ENCODE measurements at places on chromosomes 5 and 9. TPM values are rescaled to one million over a fixed set of nuclear protein-coding genes. Genes with fewer than 3 reads are reported as not detected.
A peak's percentile ranks its signal among the peaks of the same experiment; 100 is the strongest.

DNA sequence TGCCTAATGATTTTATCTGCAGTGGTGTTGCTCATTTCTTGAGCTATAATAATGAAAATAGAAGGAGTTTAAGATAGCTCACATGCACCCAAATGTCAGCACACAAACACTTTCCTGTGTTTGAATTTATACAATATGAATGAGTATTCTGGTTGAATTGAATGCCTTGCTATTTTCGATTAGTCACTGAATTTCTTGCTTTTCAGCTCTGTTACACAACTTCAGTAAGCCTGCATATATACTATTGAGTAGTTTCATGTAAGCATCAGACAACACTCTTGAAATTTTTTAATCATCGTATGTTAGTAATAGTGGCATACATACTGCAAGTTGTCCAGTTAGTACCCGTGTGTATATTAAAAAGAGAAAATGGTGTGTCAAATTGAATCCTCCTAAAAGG is 281.5 kb upstream of the GRIA1 start:
- DNase-seq = no peak

Gene SHOC1
- not detected for total RNA-seq

GRCh38 chr5:74491586-74491985 is 148.9 kb downstream of the ENC1 start:
- no peak for DNase-seq

Gene ALDH1A1
- total RNA-seq = 116 TPM

DNA sequence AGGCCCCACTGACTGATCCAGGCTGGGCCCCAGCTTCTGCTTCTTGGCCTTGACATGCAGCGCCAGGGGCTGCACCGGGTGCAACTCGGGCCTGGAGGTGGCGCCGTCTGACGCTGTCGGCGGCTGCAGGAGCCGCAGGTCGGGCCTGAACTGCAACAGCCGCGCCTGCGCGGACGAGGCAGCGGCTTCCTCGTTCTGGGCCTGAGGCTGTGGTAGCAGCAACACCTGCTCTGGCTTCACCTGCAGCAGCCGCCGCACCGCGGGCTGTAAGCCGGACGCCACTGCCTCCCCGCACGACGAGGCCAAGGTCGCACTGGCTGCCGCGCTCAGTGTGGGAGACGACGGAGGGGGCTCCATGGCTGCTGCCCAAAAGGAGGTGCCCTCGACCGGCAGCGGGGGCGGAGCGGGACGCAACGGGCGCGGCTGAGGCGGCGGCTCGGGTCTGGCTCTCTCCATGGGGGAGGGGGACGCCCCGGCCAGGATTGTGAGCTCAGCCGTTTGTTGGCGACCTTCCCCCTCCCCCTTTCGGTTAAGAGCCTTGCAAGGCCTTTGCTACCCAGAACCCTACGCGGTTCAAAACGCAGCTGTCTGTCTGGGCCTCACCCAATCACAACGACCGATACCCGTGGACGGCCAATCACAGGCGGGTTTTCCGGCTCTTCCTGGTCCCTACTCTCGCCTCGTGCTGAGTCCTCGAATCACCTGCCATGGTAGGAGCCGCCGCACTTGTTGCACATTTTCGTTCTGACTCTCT is 438 bp downstream of the SOX30 start:
- DNase-seq = peak; percentile 16

Gene CTXN3
- total RNA-seq = not detected

- no peak for DNase-seq
These were observed 116.5 kb downstream of the ANKRD55 start for GRCh38 chr5:56116599-56117141.

GRCh38 chr9:98656511-98656910 is 52.2 kb downstream of the GABBR2 start:
- DNase-seq = no peak
